ENCODE measurements at places on chromosomes 5 and 9. TPM values are rescaled to one million over a fixed set of nuclear protein-coding genes. Genes with fewer than 3 reads are reported as not detected.

The NRARP gene
- 55.1 TPM for total RNA-seq

The RNF180 gene
- total RNA-seq, result 4.2 TPM

The ERAP2 gene
- total RNA-seq, result not detected

The SLC4A9 gene
- not detected for total RNA-seq

The PCDHGA2 gene
- total RNA-seq, result 1.0 TPM

The ARHGEF37 gene
- 0.12 TPM for total RNA-seq

The EGR1 gene
- 11.5 TPM for total RNA-seq

Measured in GM23338 (cell line).